ENCODE measurements at places on chromosomes 1 and 21.

- no peak for DNase-seq
These were observed 21.7 kb downstream of the RHBG start for GRCh38 chr1:156390469-156391365.

- no peak for DNase-seq
These were observed 122.3 kb upstream of the CXADR start for GRCh38 chr21:17390569-17390968.

GRCh38 chr1:220914283-220915116, 35.3 kb downstream of the HLX start:
- DNase-seq = no peak

DNA sequence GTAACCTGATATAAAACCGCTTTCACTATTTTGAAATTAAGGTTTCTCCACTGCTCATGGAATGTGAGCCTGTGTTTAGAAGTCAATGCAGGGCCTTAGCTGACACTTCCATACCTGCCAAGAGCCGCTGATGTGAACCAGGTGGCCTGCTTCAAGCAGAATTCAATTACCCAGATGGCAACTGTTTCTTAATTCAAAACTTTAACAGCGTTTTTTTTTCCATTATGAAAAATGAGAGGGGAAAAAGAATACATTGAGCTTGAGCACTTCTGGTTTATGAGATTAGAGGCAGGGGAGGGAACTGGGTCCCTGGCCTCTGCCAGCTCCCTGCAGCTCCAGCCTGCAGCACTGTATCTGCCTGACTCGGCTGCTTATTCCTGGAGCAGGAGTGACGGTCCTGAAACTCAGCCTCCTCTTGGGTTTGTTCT, 7.7 kb upstream of the ATP1A1 start:
- no peak for DNase-seq

DNA sequence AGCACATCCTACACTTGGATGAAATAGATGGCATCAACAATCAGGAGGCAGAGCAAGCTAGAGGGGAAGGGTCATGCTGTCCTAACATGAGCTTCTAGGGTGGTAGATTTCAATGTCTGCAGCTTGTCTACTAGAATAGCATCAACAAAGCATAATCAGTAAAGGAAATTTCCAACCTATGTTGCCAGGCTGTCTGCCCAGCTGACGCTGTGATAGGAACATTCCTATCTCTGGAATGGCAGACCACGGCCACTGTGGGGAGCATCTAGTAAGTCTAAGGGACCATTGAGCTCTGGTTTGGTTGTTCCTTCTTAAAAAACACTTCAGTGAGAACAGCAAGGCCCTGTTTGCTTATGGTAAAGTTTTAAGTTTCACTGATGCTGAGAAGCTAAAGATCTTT, 206.8 kb downstream of the PAPPA2 start:
- DNase-seq = no peak

- no peak for DNase-seq
These were observed 18.1 kb upstream of the POFUT2 start for GRCh38 chr21:45305836-45306235.

GRCh38 chr21:30718239-30718909, at the start of gene KRTAP21-3:
Gene KRTAP21-3, minus strand, starts transcription at chr21:30718777. Its CDS starts 18 bp downstream, at chr21:30718759.
- no peak for DNase-seq

- no peak for DNase-seq
These were observed 102.3 kb downstream of the OSBPL9 start for GRCh38 chr1:51719146-51719545.

- no peak for DNase-seq
These were observed 65.4 kb downstream of the VWA5B1 start for GRCh38 chr1:20355828-20356735.

DNA sequence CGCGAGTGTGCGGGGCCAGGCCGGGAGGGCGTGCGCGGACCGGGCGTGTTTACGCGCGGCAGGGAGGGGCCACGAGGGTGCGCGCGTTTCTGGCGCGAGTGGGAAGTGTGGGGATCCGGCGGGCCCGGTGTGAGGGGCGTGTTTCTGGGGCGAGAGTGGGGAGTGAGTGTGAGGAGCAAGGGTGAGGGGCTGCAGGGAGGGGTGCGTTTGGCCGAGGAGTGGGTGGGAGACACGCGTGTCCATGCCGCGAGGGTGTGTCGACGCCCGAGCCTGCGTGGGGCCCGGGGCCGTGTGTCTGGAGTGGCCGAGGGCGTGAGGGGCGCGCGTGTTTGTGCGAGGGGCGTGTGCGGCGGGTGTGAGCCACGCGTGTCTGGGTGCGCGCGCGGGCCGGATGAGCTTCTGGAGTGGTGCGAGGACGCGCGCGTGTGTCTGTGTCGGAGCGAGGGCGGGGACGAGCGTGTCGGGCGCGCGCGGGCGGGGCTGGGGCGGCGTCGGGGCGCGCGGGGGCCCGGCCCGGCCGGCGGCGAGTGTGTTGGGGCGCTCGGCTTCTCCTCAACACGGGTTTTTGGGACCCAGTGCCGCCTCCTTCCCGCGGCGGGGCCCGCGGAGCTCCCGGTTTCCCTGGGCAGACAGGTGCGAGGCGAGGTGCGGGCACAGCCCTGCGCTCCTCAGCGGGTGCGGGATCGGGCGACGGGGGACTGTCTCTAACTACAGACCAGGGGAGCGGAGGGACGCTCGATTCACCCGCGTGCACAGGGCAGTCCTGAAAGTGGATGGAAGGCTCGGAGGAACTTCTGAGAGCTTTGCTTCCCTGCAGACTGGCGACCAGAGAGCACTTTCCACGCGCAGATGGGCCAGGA, 65.8 kb upstream of the VAMP3 start:
- DNase-seq = no peak

DNA sequence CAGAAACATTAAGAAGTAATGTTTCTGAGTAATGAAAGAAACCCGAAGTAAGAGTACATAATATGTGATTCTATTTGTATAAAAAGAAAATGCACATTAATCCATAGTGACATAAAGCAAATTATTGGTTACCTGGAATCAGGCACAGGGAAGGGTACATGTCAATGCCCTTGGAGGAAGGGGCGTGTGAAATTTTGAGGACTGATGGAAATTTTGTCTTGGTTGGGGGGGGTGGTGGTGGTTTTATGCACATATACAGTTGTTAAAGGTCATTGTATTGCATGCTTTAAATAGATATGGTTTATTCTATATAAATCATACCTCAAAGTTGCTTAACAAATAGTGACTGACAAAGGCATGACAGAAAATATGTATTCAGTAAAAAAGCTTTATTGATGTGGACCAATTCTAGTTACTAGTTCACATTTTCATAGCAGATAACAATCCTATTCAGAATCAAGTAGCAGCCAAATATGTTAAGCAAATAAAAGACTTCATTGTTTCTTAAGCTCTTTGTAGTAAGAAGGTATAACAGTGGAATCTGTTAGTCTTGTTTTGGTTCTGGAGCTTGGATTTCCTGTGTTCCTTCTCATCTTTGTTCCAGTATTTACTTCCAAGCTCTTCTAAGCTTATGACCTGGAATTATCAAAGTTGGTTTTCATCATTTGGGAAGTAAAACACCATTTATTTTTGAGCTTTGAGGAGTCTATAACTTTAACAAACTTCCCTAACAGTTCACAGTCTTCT, 15.1 kb downstream of the BACH1 start:
- no peak for DNase-seq

DNA sequence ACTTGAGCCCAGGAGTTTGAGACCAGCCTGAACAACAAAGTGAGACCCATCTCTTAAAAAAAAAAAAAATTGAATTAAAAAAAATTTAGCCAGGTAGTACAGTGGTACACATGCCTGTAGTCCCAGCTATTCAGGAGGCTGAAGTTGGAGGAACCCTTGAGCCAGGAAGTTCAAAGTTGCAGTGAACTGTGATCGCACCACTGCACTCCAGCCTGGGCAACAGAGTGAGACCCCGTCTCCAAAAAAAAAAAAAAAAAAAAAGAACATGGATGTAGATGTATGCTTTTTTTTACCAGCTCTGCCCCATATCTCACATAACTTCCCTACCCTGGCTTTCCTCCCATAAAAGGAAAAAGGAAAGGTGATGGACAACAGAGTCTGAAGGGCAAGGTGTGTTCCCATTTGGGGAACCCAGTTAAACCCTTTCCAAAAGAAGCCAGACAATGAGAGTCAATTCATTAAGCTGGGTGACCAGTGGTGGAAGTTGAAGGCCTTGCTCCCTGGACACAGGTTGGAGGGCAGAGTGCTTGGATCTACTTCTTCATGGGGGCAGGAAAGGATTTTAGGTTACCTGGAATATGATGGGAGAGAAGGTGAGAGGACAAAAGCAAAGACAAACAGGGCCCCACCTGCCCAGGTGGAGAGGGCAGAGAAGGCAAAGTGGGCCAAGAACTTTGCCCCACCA, 2.9 kb downstream of the KRTCAP2 start:
- no peak for DNase-seq

GRCh38 chr1:197171531-197171930, 25.1 kb upstream of the ASPM start:
- DNase-seq = no peak

DNA sequence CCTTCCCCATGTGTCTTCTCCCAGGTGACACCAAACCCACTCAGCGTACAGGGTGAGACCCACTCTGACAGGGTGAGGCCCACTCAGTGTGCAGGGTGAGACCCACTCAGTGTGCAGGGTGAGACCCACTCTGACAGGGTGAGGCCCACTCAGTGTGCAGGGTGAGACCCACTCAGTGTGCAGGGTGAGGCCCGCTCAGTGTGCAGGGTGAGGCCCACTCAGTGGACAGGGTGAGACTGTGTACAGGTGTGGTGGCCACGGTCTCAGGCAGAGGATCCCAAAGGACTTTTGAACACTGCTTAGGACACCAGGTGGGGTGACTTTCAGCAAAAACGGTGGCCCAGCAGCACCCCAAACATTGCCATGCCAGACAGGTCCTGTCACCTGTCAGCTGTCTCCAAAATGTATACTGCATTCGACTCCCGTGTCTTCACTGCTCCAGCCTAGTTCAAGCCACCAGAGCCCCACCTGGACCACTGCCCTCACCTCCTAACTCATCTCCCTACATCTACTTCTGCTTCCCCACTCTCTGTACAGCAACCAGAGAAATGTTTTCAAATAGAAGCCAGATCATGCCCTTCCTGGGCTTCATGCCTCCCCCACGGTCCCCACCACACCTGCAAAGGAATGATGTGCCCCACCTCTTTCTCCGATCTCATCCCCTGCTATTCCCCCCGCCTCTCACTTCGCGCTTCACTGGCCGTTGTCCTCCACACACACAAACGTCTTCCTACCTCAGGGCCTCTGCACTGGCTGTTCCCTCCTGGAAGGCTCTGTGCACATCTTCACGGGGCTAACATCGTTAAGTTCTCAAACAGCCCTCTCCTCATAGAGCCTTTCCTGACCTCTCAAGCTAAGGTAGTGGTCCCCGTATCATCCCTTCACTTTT, 52.1 kb downstream of the ACBD3 start:
- peak; percentile 42 for DNase-seq

- DNase-seq = no peak
These were observed 647 bp downstream of the DESI2 start for GRCh38 chr1:244653439-244654107.

DNA sequence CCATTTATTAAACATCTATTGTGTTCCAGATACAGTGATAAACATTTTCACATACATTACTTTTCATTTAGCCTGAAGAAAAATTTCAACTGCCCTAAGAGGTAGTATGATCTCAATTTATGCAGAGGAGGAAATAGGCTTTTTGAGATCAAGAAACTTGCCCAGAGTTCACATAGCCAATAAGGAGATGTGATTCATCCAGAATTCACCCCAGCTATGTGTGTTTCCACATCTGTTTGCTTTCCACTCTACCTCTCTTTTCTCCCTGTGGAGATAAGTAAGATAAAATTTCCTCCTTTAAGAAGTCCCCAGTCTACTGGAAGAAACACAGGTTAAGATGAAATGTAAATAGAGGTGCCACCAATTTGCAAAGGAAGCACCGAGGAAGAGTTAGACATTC, 199.7 kb upstream of the C8B start:
- no peak for DNase-seq

DNA sequence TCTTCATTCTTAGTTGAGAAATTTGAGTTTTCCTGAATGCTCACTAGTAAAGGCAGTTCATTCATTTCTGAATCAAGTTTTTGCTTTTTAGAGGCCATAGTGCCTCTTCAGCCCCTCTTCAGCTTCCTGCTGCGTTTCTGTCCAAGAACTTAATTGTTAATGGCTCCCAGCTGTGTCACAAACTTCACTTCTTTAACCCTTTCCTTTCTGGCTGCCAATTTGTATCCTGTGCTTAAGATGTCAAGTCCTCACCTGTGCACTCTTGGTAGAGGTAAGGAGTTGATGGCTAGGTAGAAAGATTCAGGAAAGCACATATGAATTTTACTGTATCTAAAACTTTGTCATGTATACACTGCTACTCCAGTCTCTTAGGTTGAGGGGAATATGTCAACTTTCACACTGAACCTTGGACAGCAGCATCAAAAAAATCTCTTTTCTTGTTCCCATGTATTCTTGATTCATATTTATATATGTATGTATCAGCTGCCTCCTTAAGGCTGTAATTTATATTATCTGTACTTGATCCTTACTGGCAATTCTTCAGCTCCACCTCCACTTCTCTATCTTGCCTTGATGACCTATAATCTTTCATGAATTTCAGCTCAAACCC, 612.8 kb downstream of the LMO4 start:
- DNase-seq = no peak

DNA sequence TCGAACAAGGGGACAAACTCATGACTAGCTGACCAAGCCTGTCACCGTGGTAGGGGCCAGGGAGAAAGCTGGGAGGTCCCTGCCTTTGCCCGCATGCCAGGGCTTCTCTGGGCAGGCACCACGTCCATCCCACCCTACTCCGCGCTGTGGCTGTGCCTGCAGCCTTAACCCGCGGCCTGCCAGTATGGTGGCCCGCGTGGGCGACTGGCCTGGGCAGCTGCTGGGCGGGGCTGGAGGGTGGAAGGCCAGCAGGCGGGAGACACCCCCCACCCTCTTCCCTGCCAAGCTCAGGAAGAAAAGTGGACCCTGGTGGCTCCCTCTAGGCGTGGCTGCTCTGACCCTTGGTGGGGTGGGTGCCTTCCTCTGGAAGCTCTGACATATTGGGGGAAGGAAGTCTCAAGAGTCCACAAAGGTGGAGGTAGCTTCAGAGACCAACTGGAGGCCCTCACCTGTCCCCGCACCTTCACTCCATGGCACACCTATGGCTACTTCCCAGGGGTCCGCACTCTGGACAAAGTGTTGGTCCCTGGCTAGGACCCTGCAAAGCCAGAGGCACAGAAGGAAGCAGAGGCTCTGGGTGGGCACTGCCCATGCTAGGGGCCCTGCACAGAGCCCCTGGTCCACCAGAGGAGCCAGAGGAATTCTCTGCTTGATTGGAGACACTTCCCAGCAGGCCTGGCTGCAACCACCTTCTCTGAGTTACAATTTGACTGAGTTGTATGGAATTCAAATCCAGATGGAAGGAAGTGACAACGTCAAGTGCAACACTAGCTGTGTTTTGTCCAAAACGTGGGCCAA, 3.3 kb upstream of the SKI start:
- DNase-seq = no peak

DNA sequence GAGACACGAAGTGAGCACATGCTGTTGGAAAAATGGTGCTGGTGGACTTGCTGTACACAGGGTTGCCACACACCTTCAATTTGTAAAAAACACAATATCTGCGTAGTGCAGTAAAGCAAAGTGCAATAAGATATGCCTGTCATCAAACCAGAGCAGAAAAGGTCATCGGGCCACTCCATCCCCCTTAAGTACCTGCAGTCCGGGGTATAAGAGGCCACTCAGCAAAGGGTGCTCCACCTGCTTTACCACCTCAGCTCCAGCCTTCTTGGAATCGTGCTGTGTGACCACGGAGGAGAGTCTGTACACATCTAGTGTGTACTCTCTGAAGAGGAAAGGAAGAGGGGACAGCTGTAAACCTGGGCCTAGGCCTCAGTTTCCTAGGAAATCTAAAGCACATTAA, 10.9 kb downstream of the YARS1 start:
- no peak for DNase-seq

- DNase-seq = no peak
These were observed 6.5 kb downstream of the TAL1 start for GRCh38 chr1:47225430-47226100.

- no peak for DNase-seq
These were observed 19.7 kb downstream of the COG2 start for GRCh38 chr1:230661976-230662375.
